ENCODE measurements at places on chromosomes 12 and 14.

DNA sequence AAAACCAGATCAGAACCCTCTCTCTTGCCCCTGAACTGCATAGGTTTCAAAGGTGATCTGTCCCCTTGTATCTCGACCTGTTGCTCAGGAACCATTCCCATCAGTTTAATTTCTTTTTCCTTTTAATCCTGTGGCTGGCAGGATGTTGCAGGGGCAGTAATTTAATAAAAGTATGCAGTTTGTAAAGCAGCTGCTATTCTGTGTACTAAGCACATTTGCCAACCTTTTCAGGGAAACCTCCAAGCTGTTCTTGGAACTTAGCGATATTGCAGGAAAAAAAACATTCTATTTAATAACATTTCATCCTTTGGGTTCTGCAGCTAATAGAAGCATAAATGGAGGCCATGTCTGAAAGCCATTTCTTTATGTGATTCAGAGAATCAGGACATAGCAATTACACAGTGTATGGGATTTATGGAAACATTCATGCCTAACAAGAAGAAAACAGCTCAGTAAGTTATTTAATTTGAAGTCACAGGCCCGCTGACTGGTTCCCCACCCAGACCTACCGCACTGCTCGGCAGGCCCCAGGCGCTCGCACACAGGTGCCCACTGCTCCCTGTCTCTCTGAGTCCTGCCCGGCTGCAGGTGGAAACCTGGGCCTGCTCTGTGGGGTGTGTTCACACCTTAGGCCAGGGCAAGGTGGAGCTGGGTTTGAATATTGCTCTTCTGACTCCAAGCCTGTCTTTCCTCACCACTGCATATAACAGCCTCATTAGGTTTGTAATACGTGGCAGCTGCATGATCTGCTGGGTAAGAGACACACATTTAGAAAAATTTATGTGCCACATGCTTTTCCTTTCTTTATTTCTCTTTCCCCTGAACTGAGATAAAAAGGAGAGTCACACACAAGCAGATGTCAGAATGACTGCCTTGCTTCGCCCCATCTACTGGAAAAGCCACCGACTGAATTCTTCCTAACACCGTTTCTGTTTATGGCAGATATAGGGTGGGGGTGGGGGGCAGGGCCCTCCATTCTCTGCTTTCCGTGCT is 119.7 kb downstream of the SLC25A47 start:
- DNase-seq: no peak

GRCh38 chr12:92654929-92655328 is 47.9 kb upstream of the PLEKHG7 start:
- DNase-seq: no peak

DNA sequence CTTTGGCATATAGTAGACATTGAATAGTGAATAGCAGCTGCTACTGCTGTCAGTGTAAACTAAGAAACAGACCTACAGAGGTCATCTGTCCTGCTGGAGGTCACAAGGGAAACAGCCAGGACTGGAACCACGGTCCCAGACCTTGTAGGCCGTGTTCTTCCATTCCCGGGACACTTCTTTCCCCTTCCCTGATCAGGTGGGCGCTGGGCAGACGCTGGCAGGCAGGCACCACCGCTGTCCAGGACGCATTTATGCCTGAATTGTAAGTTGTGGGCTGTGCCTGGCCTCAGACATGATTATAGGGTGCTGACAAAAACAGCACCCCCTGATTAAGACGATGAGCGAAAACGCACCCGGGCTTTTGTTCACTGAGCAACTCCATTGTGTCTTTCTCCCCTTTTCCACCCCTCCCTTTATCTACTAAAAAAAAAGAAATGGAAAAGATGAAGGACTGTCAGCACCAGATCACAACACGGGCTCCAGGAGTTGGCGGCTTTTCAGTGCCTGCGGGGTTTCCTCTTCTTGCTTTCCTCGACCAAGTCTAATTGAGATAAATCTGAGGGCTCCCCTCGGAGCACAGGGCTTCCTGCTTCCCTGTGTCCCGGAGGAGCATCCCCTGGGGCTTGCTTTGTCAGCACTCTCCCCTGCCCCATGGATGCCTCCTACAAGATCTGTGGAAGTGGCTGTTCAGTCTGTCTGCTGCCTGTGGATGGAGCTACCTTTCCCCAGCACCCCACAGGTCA is 80.6 kb downstream of the TSPAN9 start:
- no peak for DNase-seq

DNA sequence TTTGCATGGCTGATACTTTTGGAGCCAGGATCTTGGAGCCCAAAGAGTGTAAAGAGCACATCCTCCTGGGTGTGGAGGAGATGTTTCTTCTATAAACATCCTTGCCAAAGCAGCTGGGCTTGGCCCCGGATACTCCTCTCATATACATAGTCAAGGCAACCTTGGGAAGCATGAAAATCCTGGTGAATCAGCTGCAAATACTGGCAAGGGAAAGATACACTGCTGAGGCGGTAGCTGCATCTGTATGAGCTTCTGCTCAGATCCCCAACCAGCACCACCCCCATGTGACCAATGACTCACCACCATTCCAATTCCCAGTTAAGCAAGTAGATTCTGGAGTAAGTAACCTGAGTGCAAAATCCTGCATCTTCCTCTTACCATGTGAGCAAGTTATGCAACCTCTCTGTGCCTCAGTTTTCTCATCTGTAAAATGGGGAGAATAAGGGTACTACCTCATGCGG is 567.4 kb downstream of the MED13L start:
- no peak for DNase-seq

GRCh38 chr14:89417091-89417464 is at the start of gene FOXN3:
Gene FOXN3 (minus strand): TSS chr14:89417233. CDS start chr14:89412476, 4,757 bp downstream.
- DNase-seq: peak; percentile 85

- DNase-seq: no peak
Observed at GRCh38 chr12:116532986-116533342, 26.2 kb upstream of the MAP1LC3B2 start.

- DNase-seq: no peak
Observed at GRCh38 chr14:20179218-20179617, 11.5 kb upstream of the OR11G2 start.

GRCh38 chr12:32587581-32588495 is 91.3 kb upstream of the DNM1L start:
- DNase-seq: no peak

DNA sequence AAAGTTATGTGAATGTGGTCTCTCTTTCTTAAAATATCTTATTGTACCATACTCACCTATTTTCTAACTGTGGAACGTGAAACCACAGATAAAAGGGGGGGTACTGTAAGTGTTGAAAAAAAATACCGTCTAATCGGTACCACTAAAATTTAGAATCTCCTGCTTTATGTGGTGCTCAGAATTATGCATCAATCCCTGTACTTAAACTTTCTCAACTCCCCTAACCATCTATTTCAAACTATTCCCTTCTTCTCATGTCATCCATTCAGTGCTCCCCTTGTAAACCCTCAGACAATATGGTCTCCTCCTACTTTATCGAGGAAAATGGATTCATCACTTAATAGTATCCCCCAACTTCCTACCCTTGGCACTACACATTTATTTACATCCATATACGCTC is 23.7 kb downstream of the DEPDC4 start:
- no peak for DNase-seq

DNA sequence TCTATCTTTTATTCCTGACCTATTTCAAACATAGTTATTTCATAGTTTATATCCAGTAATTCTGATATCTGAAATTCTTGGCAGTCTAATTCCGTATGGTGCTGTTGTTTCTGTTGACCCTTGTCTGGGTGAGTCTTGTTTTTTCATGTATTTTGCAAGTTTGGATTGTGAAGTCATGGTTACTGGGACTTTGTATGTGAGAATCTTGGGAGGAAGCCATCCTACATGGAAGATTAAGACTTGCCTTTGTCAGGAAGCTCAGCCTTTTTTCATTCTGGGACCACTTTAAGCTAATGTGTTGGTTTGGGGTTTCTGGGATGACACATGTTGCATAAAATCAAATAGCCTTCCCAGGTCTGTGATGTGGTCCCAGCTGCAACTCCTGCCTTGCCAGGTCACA is 191.6 kb upstream of the E2F7 start:
- no peak for DNase-seq

DNA sequence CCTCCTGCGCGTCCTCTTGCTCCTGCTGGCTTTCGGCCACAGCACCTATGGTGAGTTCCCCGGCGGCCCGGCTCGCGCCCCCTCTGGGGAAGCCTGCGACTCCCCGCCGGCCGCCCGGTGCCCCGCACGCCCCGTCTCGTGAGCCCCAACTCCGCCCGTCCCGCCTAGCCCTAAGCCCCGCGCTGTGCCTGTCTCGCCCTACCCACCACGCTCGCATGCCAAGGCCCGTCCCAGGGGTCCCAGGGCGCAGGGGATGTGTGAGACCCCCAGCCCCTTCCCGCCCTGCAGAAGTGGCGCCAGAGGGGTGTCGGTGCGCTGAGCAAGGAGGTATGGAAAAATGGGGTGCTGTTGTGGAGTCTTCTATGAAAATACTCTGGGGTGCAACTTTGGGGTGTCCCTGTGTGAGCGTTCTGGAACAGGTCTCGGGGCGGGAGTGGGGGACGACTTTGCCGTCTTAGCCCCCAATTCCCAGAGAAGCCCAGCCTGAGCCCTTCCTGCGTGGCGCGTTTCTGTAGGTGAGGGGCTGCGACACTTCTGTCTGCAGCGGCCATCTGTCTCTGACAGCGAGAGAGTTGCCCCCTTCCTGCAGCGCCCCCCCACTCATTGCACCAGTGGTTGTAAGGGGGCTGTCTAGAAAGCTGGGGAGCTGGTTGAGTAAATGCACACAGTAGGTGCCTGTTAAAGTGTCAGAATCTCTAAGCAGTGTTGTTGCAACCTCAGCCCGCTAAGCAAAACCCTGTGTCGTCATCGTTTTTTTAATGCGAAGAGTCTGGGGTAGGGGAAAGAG is 587 bp downstream of the DLK1 start:
- no peak for DNase-seq

DNA sequence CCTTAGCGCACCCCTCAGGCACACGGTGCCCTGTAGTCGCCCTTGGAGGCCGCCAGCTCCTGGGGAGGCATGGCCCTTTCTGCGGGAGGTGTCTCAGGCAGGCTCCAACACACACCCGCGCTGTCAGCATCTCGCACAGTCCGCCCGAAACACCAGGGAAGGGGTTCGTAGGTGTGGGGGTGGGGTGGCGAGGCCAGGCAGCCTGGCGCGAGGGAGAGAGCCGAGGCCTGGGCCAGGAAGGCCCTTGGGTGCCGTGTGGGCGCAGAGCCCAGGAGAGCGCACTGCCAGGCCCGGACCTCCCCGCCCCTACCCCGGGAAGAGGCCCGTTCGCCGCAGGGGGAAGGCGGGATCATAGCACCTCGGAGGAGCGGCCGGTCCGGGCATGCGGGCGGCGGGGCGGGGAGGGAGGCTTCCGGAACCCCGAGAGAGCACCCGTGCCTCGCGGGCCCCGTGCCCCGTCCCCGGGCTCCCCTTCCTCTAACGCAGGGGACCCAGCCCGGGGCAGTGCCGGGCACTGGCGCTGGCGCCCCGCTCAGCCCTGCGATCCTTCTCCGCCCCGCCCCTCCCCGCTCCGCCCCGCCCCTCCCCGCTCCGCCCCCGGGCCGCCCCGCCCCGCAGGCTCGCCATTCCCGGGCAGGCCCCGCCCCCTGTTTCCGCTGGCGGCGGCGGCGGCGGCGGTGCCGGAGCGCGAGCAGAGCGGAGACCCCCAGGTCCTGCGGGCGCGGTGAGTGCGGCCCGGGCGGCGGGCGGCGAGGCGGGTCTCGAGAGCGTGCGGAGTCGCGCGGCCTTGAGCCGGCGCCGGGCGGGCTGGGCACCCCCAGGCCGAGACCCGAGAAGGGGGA is at the start of gene TSPAN9:
Gene TSPAN9, plus strand, starts transcription at position 650 of the 842 bp plus-strand sequence. CDS start 123,815 bp downstream, outside the sequence.
- DNase-seq: peak; percentile 72

GRCh38 chr12:92987362-92987761 is 58.3 kb upstream of the EEA1 start:
- no peak for DNase-seq

GRCh38 chr12:10614056-10614370 is 604 bp upstream of the MAGOHB start:
- DNase-seq: no peak

GRCh38 chr12:116026768-116027550 is 250.5 kb downstream of the MED13L start:
- DNase-seq: no peak

- DNase-seq: no peak
Observed at GRCh38 chr14:87084908-87085307, 908.1 kb downstream of the GALC start.

DNA sequence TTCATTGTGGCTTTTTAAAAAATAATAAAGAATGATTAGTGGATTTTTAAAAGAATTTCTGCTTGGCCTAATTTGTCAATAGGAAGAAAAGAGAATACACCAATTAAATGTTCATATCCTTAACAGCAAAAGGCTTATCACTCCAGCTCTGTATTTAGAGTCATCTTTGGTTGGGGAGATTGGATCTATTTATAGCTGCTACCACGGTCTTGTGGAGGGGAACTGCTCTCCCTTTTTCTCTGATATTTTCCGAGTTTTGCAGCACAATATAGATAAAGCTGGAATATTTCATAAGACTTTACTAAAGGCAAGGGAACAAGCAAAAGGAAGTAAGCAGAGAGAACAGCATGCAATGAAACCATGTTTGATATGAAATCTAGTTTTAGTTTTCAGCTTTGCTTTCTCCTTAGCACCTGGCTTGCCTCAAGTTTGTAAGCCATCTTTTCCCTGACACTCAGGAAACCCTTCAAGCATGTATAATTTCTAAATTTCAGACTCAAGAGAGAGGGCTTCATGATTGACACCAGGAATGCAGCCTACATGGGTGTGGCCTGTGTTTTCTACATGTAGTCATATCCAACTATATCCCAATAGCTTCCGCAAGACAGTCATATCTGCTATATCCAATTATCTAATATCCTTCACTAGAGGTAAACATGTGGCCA is 35.2 kb downstream of the BRMS1L start:
- DNase-seq: no peak

DNA sequence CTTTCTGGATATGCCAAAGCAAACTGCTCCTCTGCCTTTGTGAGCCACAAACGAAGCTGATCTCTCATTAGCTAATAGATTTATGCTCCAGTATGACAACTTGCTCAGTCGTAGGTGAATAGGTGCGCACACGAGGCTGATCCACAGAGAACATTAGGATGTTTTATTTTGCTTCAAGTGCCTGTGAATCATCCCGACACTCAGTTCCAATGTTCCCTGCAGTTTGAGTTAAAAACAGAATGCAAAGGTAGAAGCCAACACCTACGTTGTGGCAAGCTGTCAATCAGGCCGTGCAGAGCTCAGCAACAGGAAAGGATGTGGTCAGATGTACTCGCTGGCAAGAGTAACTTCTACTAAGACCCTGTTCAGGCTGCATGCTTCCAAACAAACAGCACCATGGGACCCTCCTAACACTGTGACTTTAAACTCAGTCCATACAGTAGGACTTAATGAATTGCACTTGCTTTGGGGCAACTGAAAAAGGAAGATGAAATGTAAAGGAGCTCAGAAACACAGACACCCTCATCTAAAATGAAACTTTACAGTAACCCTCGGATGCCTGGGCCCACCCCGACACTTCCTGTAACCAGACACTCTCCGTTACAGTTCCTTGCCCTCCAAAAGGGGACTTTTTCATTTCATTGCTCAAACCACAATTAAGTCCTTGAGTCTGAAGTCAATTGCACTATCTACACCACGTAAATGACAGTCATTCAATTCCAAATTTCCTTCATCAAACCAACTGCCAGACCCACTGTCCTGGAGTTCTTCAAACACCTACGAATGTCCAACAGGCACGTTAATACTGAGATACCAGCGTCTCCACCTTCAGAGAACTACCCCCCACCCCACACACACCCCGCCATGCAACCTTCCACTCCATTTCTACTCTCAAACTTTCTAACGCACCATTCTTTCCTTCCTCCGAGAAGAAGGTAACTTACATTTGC is 1.6 kb downstream of the CCDC88C start:
- peak; percentile 58 for DNase-seq

- peak; percentile 33 for DNase-seq
Observed at GRCh38 chr12:95998611-95999286, 2.6 kb upstream of the HAL start.
